ENCODE measurements at places on chromosomes 2 and 18. TPM values are rescaled to one million over a fixed set of nuclear protein-coding genes. Genes with fewer than 3 reads are reported as not detected.

DNA sequence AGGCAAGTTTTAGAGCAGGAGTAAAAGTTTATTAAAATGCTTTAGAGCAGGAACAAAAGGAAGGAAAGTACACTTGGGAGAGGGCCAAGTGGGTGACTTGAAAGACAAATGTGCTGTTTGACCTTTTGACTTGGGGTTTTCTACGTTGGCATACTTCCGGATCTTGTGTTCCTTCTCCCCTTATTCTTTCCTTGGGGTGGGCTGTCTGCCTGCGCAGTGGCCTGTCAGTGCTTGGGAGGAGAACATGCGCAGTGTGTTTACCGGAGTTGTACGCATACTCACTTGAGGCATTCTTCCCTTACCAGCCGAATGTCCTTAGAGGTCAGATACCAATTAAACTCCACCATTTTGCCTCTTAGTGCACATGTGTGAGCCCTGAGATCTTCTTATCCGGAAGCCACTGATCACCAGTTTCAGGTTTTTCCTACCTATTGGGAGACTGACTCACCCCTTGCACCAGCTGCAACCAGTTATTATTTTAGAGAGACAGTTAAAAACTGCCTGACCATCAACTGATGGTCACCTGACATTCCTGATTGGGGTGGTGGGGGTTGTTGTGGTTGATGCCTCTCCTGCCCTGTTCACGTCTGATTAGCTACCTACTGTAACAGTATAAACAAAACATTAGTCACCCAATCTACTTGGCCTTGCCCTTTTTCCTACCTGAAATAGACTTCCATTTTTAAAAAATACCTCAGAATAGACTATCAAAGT lies 67.5 kb downstream of the NYAP2 start:
- no peaks in the 10 kb centered on the region for H3K27me3 ChIP-seq
- DNase-seq, result no peak
- H3K27ac ChIP-seq, result peak overlapping the region; percentile 34

GRCh38 chr2:106139238-106139935 lies 54.7 kb downstream of the UXS1 start:
- no peaks in the 10 kb centered on the region for H3K27me3 ChIP-seq
- H3K4me1 ChIP-seq, result peaks cover 38% of the 10 kb centered on the region
- H3K4me3 ChIP-seq, result no peak overlapping the region
- no peak for DNase-seq
- H3K27ac ChIP-seq, result no peak overlapping the region

DNA sequence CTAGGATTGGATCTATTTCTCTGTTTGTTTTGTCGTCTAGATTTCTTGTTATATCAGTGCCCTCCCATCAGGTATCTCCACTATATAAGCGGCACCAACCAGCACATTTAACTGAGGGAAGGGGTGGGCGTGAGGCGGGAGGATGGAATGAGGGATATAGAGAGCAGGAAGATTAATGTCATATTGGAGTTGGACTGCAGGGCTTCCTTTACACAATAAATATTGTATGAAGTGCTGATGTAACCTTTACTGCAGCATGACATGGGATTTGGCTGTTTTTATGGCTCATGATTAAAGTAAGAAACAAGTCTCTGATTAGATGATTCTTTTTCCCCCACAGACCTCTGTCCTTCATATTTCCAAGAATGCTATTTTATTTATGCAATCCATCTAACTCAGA lies 54.8 kb downstream of the TMEM200C start:
- peaks cover 31% of the 10 kb centered on the region for H3K27me3 ChIP-seq
- no peaks in the 10 kb centered on the region for H3K4me1 ChIP-seq
- no peak overlapping the region for H3K27ac ChIP-seq
- H3K4me3 ChIP-seq, result no peak overlapping the region
- no peak for DNase-seq
- H3K36me3 ChIP-seq, result no peaks in the 10 kb centered on the region

DNA sequence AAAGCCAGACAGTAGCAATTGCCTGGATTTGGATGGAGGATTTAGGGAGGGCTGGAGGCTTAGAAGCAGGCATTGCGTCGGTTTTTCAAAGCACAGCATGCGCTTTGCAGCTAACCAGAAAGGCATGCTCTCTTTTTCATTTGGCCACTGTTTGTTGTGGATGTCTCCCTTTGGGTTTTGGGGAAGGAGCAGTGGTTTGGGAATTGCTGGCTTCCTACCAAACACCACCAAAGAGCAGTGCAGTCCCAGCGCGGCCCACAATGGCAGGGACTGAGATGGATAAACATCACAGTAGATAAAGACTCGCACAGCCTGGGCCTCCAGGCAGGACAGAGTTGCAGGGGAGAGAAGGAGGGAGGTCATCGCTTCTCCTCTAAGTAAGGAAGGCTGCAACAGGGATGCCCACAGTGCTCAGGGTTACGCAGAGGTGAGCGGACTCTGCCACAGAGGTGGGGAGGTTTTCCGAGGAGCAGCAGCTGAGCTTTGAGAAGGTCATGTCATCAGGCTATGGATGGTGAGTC lies 148.5 kb downstream of the MYT1L start:
- H3K4me3 ChIP-seq, result no peak overlapping the region
- no peaks in the 10 kb centered on the region for H3K36me3 ChIP-seq
- no peak overlapping the region for H3K27ac ChIP-seq
- peaks cover 15% of the 10 kb centered on the region for H3K4me1 ChIP-seq

GRCh38 chr2:100812116-100812515 lies 7.8 kb upstream of the NPAS2 start:
- DNase-seq, result no peak
- H3K27me3 ChIP-seq, result peaks cover 4% of the 10 kb centered on the region
- H3K27ac ChIP-seq, result no peak overlapping the region
- peaks cover 15% of the 10 kb centered on the region for H3K4me1 ChIP-seq
- H3K4me3 ChIP-seq, result no peak overlapping the region
- peaks cover 4% of the 10 kb centered on the region for H3K36me3 ChIP-seq

DNA sequence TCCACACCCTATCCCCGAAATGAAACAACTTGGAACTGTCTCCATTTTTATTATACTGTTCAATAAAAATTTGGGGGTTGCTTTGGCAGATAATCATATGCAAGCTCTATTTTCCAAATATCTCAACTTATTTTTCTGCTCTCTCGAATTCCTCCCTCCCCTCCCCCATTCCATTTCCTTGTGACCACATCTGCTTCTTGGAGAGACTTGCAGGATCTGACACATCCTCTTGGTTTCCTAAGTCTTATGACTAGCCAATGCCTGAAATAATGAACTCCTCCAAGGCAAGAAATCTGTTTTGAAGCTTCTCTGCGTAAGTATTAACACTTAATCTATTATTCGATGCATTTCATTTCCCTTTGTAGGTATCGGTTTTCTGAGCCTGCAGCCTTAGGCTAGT lies 16.1 kb downstream of the TGIF1 start:
- H3K4me3 ChIP-seq, result no peak overlapping the region
- H3K27me3 ChIP-seq, result no peaks in the 10 kb centered on the region
- peak overlapping the region; percentile 83 for H3K27ac ChIP-seq
- no peak for DNase-seq
- peaks cover 26% of the 10 kb centered on the region for H3K4me1 ChIP-seq
- H3K36me3 ChIP-seq, result peaks cover 16% of the 10 kb centered on the region

Gene EMX1
- not detected for total RNA-seq

Gene ID2
- total RNA-seq, result 50.5 TPM

DNA sequence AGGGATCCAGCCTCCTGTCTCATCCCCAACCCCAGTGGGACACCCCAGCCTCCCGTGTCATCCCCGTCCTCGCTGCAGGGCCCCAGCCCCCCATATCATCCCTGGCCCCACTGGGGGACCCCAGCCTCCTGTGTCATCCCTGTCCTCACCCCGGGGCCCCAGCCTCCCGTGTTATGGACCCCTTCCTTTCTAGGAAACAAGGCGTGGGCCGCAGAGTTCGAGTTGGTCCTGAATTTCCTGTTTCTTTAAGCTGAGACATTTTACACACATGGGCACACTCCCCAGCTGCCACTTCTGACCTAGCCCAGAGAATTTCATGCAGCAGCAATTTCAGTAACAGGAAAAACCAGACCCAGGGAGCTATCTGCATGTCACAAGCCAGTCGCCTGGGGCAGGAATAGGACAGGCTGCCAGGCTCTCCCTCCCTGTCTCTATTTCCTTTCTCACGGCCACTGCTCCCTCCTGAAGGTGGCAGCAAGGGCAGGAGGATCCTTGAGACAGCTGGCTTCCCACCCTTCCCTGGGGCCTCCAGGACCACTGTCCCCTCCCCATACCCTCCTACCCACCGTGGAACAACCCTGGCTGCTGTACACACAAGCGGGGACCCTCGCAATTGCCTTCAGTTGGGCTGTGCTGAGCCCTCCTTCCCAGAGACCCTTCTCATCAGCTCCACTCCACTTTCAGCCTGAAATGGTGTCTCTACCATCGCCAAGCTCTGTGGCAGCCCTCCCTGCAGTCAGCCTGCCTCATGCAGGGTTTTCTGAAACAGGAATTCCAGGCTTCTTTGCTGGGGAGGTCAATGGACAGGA lies 141.9 kb upstream of the ID2 start:
- no peak for DNase-seq
- no peak overlapping the region for H3K4me3 ChIP-seq
- no peaks in the 10 kb centered on the region for H3K36me3 ChIP-seq
- no peaks in the 10 kb centered on the region for H3K27me3 ChIP-seq
- H3K4me1 ChIP-seq, result peaks cover 43% of the 10 kb centered on the region

- peaks cover 44% of the 10 kb centered on the region for H3K4me1 ChIP-seq
- no peak overlapping the region for H3K27ac ChIP-seq
- H3K36me3 ChIP-seq, result no peaks in the 10 kb centered on the region
- DNase-seq, result no peak
These were observed 49.4 kb downstream of the RHOB start for GRCh38 chr2:20496076-20496872.

DNA sequence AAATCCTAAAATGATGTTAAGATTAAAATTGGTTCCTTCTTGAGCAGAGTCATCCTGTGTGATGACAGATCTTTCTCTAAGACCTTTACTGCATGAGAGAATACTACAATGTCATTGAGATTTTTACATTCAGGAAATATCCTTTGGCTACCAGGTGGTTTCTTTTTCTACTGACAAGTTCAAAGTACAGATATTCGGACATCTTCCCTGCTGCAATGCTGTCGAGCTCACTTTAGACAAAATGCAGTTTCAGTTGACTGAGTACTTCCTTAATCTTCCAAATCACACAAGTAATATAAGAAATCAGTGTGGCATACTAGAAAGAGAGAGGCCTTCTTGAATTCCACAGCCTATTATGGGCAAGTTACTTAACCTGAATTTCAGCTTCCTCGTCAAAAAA lies 207.9 kb upstream of the ACVR2A start:
- H3K27me3 ChIP-seq, result no peaks in the 10 kb centered on the region
- no peaks in the 10 kb centered on the region for H3K36me3 ChIP-seq
- DNase-seq, result no peak
- peak overlapping the region; percentile 74 for H3K27ac ChIP-seq
- H3K4me3 ChIP-seq, result no peak overlapping the region

DNA sequence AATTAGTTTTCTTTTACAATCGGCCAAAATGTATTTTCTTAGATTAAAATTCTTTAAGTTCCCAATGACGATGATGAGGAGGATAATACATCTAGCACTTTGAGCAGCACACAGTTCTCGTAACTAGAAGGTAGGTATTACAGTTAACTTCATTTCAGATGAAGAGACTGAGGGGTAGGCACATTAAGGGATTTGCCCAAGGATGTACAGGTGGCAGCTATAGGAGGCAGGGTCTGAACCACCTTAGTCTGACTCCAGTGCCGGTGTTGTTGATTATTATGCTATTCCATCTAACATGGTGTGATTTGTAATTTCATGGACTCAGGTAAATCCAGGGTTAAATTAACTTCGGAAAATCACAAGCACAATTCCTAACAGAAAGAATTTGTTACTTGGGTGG lies 1.1 kb downstream of the CD28 start:
- no peaks in the 10 kb centered on the region for H3K27me3 ChIP-seq
- H3K36me3 ChIP-seq, result no peaks in the 10 kb centered on the region
- H3K27ac ChIP-seq, result no peak overlapping the region
- no peak for DNase-seq
- H3K4me3 ChIP-seq, result no peak overlapping the region

GRCh38 chr2:71462641-71463341 lies 9.4 kb downstream of the DYSF start:
- DNase-seq, result no peak
- no peaks in the 10 kb centered on the region for H3K27me3 ChIP-seq
- no peaks in the 10 kb centered on the region for H3K36me3 ChIP-seq
- H3K4me1 ChIP-seq, result peaks cover 45% of the 10 kb centered on the region
- H3K27ac ChIP-seq, result no peak overlapping the region

DNA sequence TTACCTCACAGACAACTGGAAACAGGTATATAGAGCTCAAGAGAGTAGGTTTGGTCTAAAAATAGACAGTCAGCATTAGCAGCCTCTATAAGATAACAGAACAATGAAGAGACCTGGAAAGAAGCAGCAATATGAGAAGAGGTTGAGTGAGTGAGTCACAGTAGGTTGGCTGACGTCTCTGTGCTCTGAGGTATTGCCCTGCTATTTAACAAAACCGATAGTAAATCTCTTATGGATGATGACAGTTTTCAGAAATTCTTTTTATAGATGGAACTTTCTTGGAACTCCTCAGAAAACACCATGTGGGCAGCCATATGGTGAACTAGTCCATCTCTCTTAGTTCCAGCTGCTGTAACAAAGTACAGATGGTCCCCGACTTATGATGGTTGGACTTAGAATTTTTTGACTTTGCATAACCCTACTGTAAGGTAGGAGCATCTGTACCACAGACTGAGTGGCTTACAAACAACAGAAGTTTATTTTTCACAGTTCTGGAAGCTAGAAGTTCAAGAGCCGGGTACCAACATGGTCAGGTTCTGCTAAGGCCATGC lies 123.5 kb downstream of the MBD2 start:
- H3K36me3 ChIP-seq, result no peaks in the 10 kb centered on the region
- H3K27me3 ChIP-seq, result no peaks in the 10 kb centered on the region
- no peak overlapping the region for H3K27ac ChIP-seq
- no peaks in the 10 kb centered on the region for H3K4me1 ChIP-seq
- H3K4me3 ChIP-seq, result no peak overlapping the region

DNA sequence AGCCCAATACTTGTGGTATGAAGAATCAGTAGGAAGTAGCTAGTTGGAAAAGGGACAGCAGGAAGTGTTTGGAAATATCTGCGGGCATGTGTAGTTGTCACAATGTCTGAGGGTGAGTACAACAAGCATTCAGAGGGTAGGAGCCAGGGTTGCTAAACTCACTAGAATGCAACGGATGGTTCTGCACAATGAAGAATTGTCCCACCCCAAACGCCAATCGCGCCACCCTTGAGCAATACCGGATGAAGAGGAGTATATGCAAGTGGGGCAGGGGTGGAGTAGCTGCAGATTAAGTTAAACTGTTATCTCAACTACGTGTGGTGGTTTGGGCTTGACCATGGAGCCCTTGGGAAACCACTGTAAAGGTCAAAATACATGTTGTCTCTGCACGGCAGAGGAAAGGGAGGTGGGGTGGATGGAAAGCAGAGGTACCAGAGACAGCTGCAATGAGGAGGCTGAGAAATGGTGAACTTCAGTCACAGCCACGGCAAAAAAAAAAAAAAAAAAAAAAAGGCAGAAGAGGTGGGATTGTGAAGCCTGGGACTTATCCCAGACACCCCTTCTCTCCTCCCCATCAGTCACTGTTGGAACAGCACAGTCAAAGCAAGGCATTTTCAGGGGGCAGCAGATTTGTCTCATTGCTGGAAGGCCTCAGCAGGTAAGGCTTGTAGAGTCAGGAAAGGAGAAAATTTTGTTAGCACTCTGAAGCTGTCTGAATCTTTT lies 5.2 kb downstream of the CCL20 start:
- no peak for DNase-seq
- H3K4me1 ChIP-seq, result peaks cover 66% of the 10 kb centered on the region
- peak overlapping the region; percentile 98 for H3K27ac ChIP-seq
- no peaks in the 10 kb centered on the region for H3K27me3 ChIP-seq
- peak overlapping the region; percentile 17 for H3K4me3 ChIP-seq
